NAMALWA (cell line): ENCODE measurements at places on chromosomes 3 and 15.
A peak's percentile ranks its signal among the peaks of the same experiment; 100 is the strongest.

GRCh38 chr3:42698911-42699230 lies 3.7 kb downstream of the HHATL start:
- no peak for DNase-seq

GRCh38 chr3:127536830-127537812 lies 53.4 kb downstream of the TPRA1 start:
- no peak for DNase-seq

DNA sequence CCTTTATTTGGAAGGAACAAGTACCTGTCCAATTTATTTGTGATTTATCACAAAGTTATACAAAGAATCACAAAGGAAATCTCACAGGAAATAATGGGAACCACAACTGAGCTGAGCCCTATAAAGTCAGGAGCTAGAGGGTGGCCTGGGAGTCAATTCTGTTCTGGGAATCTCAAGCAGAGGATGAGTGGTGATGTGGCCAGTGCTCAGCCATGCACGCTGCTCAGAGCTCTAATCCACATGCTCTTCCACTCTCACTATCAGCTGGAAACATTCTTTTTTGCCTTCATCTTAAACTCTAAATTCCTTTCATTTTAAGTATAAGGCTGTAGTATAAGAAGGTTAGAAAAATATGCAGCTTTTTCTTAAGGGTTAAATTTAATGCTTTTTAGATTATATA lies 36.6 kb downstream of the UACA start:
- DNase-seq = no peak

- DNase-seq = peak; percentile 44
These were observed 1.2 kb downstream of the UBP1 start for GRCh38 chr3:33438881-33439545.

GRCh38 chr3:32354362-32354778 lies 37.3 kb upstream of the CMTM7 start:
- DNase-seq = no peak

- DNase-seq = no peak
These were observed 139.5 kb downstream of the OSBPL10 start for GRCh38 chr3:31841515-31841914.

DNA sequence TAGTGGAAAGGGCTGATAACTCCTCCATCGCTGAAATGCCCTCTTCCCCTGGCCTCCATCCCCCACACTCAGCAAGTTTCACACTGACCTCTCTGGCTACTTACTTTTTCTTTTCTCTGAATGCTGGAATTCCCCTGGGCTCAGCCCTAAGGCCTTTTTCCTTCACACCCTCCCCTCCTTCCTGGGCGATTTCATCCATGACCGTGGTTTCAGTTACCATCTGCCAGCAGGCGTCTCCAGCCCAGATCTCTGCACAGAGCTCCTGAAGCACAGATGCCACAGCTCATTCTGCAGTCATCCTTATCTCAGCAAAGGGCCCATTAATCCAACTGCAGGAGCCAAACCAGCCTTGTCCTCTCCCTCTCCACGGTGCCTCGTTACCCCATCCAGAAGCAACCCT lies 114.0 kb downstream of the RFTN1 start:
- no peak for DNase-seq

DNA sequence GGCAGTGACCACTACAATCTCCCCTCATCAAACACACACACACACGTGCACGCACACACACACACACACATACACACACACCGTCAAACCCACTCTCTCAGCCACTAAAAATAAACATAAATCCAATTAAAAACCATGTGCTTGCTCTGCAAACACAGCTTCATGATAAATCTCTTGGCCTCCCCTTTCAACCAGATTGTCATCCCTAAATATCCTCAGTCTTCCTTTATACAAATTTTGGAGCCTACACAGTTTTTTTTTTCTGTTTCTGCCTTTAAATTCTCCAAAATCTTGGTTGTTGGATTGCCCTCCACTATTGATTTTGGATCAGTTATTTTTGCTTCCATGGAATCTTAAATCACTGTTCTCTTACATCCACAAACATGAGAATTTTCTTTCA lies 245.6 kb downstream of the SATB1 start:
- DNase-seq = no peak

- DNase-seq = no peak
These were observed 2.3 kb downstream of the SLC25A36 start for GRCh38 chr3:140943781-140944552.

GRCh38 chr3:102132370-102132769 lies 283.1 kb downstream of the NFKBIZ start:
- no peak for DNase-seq

GRCh38 chr3:15875016-15875689 lies 77.4 kb upstream of the ANKRD28 start:
- no peak for DNase-seq

DNA sequence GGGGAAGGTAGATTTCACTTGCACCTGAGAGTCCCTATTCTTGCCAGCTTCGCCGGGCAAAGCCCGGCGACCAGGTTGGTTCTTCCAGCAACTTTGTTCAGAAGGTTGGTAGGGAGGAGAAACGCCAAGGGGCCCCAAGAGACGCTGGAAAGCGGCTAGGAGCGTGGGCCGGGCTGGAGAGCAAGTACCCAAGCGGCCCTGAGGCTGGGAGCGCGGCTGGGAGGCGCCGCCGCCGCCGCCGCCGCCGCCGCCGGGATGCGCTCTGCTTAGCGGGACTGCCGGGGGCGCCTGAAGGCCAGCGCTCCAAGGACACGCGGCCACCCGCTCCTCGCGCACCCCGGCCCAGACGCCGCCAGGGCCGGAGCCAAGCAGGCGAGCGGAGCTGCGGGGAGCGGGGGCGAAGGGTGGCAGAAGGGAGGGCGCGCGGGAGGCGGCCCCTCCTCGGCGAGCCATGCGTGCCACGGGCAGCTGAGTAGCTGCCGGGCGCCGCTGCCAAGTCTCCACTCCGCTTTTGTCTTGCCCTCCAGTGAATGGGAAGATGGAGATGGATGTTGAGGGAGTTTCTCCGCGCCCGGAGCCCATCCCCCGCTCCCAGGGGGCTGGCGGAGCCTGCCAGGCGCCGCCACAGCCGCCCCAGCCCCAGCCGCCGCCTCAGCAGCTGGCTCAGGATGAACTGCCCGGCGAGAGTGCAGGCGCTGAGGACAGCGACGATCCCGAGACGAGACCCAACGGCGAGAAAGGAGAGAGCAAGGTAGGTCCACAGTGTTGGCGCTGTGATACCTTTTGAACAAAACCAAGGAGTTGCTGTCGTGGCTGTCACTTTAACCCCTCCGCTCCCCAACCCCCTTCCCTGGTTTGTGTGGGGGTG lies 227.4 kb upstream of the AZI2 start:
- no peak for DNase-seq

GRCh38 chr15:89003865-89004725 lies 84.2 kb upstream of the ABHD2 start:
- DNase-seq = peak; percentile 18

GRCh38 chr3:172980849-172981248 lies 160.2 kb downstream of the SPATA16 start:
- no peak for DNase-seq

- no peak for DNase-seq
These were observed 101.0 kb upstream of the CPNE4 start for GRCh38 chr3:132135628-132136333.

DNA sequence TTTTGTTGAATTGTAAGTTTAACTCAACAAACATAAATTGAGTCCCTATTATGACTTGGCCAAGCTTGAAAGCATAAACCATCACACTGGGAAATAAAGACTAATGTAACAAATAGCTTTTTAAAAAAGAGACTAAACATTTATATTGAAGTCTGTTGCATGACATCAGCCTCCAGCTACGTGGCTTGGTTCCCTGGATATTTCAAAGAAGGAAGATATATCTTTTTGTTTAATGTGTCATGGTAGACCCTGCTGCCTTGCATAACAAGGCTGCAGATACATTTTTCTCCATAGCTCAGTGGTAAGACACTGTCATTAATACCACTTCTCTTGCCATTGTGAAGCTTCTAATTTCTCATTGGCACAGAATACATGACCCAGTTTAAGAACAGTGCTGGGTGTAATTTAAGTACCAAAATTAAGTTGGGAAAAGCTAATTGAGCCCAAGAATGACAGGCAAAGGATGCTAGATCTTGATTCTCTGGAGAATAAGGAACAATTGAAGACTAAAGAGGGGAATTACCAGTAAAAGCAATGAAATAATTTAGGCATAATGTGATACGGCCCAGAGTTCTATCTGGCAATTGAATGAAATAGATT lies 14.0 kb downstream of the RCN2 start:
- no peak for DNase-seq

- DNase-seq = no peak
These were observed 16.1 kb upstream of the CPNE9 start for GRCh38 chr3:9687514-9687913.

DNA sequence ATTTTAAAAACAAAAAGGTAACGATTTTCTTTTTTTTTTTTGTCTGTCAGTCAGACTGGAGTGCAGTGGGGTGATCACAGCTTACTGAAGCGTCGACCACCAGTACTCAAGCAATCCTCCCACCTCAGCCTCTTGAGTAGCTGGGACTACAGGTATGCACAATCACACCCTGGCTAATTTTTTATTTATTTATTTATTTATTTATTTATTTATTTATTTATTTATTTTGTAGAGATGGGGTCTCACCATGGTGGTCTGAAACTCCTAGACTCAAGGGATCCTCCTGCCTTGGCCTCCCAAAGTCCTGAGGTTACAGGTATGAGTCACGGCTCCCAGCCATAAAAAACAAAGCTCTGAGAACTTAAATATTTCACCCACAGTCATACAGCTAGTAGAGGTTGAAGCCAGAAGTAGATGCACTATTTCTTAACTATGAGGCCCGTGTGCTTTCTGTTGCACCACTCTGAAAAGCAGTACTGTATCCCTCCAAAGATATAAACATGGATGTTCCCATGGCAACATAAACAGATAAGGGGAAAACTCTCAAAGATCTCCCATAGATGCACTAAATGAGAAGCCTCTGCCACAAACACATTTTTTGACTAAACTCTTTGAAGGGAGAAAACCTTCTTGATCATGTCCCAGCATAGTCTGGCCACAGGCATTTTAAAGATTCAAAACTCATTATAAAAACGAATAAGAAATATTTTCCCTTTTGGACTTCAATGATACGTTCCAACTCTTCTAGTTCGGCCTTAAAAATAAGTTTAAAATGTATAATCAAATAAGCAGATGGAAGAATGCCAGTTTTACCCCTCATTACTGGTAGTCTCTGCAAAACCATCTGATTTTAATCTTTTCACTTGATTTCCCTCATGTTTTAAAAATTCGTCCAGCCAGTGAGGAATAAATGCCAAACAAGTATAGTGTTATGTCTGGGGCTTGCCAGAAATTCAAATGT lies 162.3 kb upstream of the ARHGEF26 start:
- no peak for DNase-seq

DNA sequence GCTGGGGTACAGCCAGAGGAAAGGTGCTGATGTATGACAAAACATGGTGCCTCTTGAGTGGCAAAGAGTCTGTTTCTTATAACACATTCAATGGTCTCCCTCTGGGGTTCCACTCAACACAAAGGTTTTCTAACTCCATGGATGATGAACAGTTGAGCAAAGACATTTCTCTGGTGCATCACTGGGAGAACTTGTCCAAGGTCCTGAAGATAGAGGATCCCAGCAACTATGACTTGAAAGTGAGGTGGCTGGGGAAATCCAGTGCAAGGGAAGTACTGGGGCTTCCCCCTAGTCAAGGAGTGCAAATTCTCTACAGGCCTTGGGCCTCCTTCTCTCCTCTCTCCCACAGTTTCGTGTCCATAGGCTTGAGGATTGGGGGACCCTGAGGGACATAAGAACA lies 431.1 kb downstream of the WDR72 start:
- DNase-seq = no peak

DNA sequence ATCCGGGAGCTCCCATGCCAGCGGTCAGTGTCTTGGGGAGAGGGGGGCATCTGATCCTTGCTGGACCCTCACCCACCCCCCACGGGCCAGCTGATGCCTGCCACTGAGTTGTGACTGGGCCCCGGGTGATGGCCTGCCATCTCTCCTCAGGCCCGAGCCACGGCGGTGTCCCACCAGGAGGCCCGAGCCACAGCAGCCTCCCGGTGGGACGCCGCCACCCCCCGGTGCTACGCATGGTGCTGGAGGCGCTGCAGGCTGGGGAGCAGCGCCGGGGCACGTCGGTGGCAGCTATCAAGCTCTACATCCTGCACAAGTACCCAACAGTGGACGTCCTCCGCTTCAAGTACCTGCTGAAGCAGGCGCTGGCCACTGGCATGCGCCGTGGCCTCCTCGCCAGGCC lies 4.3 kb downstream of the H1-8 start:
- DNase-seq = no peak

- no peak for DNase-seq
These were observed 91.5 kb downstream of the ITPR1 start for GRCh38 chr3:4584456-4585249.

DNA sequence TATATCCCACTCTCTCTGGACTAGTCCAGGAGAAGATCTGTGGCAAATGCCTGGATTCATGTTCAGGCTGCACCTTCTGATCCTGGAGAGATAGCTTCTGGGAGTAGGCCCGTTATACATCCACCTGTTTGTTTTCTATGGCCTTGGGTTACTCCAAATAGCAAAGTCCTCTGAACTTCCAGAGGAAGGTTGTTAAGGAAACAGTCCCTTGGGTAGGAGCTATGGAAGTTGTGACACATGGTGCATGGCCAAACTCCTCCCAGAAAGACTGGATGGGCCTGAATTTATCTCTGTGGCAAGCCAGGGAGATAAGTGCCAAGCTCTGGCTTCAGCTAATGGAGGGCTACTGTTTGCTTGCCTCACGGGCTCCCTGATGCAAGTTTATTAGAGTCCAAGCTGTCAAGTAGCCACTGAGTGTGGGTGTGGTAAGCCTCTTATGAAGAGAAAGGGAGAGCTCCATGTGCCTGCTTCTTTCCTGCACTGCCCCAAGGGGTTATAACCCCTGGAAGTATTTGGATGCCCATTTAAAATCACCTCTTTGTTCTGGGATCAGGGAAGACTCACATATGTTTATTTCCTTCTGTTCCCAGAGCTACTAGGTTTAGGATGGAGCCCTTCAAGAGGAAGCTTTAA lies 328.7 kb upstream of the ATP11B start:
- no peak for DNase-seq

- no peak for DNase-seq
These were observed 8.9 kb downstream of the MKRN2OS start for GRCh38 chr3:12536423-12536822.

DNA sequence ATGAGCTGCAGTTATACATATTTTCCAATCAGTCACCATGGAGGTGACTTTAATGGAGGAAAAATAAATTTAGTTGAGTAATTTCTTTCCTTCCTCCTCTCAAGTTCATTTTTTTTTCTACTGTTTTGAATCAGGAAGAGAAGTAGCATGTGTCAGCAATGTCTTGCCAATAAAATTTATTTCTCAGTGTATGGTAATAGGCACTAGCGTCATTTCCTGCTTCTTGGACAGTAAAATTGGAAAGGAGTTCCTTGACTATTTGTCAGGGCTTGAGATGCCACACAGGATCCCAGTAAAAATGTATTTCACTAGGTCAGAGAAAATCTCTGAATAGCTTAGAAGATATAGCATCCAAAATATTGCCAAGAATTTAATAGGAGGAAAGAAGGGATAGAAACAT lies 605.9 kb downstream of the ROBO1 start:
- no peak for DNase-seq

DNA sequence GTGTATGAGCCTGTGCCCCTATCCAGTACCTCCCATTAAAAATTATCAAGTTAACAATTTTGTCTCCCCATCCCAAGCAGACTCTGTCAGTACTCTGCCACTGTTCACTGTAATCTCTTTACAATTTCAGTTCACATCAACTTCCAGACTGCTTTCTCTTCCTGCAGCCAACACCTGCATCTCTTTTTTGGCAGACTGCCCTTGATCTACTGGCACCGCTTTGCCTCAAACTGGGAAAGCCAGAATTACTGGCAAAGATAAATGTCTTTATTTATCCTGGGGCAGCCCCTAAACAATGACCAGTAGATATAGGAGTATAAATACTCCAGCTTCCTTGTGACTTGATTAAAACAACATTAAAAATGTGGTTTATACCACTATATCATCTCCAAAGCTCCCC lies 494.1 kb downstream of the ZNF385D start:
- no peak for DNase-seq
